Gastroesophageal sphincter (tissue), 4 donors: ENCODE measurements at places on chromosomes 7 and 10. TPM values are rescaled to one million over a fixed set of nuclear protein-coding genes. Genes with fewer than 3 reads are reported as not detected.

UNCX gene
- total RNA-seq = not detected

UBE2D4 gene
- total RNA-seq = 38.3 TPM

TSPAN33 gene
- 1.9 TPM for total RNA-seq

HOXA1 gene
- 2.3 TPM for total RNA-seq

MACC1 gene
- total RNA-seq = 0.16 TPM

TMEM270 gene
- total RNA-seq = not detected

HHEX gene
- 6.3 TPM for total RNA-seq

GPR15LG gene
- not detected for total RNA-seq

HTR5A gene
- not detected for total RNA-seq

GRCh38 chr7:132190683-132191082, 385.6 kb downstream of the PLXNA4 start:
- no peak for ATAC-seq

DNA sequence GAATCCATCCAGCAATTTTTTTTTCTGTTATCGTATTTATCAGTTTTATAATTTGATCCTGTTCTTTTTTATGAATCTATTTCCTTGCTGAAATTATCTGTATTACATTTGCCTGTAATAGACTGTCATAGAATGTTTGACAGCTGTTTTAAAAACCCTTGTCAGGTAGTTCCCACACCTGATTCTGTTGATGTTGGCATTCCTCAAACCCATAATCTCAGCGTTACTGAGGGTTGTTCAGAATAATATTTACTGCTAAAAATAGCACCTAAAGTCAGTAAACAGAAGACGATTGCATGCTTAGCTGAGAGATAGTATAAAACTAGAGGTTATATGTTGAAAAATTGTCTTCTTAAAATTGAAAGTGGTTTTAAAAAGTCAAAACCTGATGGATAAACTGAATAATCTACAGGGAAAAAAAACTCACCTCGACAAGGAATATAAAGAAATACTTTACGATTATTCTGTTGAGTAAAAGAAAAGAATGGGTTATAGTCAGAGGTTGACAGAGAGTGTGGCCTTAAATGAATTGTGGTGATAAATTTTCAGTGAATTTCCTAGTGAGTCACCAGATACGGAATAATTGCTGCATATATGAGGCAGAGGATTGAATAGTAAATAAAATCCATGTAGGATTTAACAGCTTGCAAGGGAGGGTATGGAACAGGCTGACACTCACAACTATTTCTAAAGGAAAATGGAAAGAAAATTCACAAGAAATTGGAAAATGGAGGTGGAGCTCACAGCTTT, 824.1 kb upstream of the IGFBP3 start:
- no peak for ATAC-seq

DNA sequence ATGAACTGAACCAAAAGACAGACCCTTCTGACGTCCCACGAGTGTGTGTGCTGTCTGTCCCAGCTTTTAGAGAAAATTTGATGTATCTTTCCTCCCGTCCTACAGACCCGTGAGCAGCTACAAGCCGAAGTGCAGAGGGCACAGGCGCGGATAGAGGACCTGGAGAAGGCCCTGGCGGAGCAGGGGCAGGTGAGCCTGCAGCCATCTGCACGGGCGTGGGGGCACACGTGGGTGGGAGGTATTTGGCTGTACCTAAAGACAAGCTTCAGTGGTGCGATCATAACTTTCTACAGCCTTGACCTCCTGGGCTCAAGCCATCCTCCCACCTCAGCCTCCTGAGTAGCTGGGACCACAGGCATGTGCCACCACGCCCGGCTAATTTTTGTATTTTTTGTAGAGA, 41.7 kb upstream of the DPYSL4 start:
- no peak for ATAC-seq

DNA sequence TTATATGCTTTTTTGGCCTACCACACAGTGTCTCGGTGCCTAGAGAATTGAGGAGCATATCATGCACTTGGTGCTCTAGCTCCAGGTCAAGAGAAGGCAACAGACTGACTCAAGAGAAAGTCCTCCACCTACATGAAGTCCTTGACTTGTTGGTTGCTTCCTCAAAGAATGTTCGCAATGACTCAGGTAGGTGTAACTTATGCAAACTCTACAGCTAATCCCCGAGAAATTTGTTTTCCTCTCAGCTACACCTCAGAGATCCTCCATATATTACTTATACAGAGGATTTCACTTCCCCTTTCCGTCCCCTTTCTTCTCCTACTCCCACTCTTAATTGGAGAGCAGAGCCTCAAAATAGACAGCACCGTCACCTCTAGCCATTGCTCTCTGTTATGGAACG, 1013.1 kb downstream of the KCNMA1 start:
- ATAC-seq = no peak

- no peak for ATAC-seq
Measured at GRCh38 chr10:132865171-132865631, 77.2 kb downstream of the CFAP46 start.

DNA sequence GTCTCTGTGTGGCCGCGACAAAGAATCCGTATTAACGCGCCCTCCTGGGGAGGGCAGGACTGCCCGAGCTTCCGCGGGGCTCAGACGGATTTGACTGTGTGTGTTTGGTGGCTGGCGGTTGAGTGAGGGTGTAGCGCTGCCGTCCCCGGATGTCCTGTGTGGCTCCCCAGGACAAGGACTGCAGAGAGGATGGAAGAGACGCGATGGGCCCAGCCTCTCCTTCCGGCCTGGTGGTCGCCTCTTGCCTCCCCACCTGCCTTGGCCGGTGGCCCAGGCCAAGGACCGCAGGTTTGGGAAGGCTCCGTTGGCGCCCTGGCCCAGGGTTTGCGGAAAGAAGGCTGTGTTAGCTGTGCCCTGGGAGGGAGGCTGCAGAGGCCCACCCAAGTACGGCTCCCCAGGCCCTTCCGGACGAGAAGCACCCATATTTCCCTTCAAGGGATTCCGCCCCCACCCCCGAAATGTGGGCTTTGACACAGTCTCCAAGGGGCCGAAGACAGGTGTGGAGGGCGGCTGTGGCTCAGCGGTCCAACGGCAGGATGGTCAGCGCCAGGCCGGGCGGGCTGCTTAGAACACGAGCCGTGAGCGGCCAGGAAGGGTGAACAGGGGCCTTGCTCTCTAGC, 2.3 kb downstream of the UNCX start:
- ATAC-seq = no peak

- ATAC-seq = no peak
Measured at GRCh38 chr7:23238983-23239652, 7.5 kb upstream of the GPNMB start.

GRCh38 chr7:75914169-75914654, 743 bp upstream of the POR start:
- no peak for ATAC-seq

- ATAC-seq = peak; percentile 77
Measured at GRCh38 chr10:101840741-101841453, 2.7 kb downstream of the KCNIP2 start.

DNA sequence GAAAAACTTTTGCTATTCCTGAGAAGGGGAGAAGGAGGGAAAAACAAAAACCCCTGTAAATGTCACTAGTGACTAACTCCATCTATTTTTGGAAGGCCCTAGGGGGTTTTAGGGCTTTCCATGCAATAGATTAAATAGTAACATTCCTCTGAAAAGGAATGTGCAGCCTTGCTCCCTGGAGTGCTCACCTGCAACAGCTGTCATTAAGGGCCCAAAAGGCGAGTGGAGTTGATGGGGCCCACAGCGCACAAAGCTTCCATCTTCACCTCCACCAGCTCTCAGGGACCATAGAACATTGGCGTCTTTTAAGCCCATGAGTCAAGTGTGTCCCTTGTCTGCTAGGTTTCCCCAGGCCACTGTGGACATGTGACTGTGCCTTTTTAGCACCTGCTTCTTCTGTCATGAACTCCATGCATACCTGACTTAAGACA, 58.0 kb upstream of the IL6 start:
- no peak for ATAC-seq

GRCh38 chr10:131724891-131725580, 175.8 kb upstream of the PPP2R2D start:
- no peak for ATAC-seq

DNA sequence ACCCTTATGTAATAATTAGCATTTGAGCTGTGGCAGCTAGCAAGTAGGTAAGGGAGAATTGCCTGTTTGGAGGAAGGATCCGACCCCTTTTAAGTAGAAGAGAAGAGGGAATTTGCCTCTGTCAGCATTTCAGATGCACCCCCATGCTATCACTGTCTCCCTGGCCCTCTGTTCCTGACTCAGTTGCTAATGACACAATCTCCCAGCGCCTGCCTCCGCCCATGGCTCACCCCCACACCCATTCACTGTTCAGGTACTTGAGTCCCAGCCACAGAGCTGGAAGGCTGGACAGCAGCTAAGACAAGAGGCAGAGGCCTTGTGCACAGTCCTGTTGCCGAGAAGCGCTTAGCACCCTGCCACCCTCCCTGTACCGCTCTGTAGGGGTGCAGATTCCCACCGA, 512.3 kb upstream of the GALNT17 start:
- no peak for ATAC-seq

DNA sequence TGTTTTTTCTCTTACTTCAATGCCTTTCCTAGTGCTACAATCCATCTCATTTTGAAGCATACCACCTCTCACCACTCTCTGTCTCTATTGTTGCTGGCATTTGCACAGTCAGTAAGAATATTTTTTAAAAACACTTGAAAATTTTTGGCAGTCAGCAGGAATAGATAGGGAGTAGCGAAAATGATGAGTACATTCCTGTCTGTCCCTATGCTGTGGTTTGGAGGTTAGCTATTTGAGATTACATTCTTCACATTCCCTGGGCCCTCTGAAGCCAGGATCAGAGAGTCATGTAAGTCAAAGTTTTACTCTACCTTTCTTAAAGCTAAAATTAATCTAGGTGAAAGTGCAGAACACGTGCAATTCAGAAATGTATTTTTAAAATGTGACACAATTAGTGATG, 53.0 kb upstream of the MAGI2 start:
- ATAC-seq = no peak

DNA sequence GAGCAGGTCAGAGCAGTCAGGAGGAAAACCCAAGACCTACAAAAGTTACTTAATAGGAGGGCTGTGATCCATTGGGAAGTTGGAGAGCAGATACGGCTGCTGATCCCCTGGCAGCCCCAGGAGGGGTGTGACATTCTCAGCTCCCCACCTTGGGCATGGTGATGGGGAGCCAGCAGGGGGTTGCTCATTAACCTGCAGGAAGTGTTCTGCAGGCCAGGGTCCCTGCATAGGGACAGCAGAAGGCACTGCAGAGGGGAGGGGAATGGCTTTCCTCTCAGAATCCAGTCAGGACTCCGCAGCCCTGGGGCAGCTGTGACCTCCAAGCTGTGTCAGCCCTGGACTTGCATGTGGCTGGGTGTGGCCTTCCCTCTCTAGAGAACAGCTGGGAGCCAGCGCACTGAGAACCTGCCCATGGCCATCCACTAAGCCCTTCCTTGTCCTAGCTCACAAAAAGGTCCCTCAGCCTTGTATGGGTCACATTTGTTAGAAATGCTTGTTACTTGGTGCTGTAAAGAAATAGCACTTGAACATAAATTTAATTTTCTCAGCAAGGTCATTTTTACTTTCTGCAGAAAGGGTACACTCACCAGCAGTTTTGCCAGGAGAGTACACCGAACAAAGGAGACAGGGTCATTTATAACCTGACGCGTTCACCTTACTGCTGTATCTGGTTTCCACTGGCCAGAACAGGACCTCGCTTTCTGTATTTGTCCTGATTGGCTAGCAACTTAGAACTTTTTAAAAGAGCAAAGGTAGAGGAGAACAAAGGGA, 169.6 kb downstream of the COBL start:
- ATAC-seq = no peak

DNA sequence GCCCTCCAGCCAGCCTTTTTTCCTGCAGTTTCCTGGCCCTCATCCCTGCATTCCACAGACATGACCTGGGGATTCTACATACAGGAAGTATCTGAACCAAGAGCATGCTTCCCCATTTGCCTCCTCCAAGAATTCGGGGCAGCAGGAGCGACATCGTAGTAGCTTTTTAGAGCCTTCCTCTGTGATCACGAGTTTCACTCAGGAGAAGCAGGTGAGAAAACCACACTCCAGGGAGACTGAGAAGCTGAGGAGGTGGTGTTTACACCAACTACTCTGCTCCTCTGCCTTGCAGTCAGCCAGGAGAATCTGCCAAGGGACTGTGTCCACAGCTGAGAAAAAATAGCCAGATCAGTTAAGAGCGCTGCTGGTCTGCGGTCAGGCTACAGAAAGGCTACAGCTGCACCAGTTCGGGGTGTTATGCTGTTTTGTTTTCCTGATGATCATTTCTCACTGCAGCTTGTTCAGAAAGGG, 54.1 kb downstream of the HSPA12A start:
- peak; percentile 54 for ATAC-seq

GRCh38 chr10:74988054-74988775, 123.2 kb upstream of the SAMD8 start:
- peak; percentile 35 for ATAC-seq

GRCh38 chr7:135428879-135429278, 81.0 kb downstream of the CNOT4 start:
- ATAC-seq = no peak

DNA sequence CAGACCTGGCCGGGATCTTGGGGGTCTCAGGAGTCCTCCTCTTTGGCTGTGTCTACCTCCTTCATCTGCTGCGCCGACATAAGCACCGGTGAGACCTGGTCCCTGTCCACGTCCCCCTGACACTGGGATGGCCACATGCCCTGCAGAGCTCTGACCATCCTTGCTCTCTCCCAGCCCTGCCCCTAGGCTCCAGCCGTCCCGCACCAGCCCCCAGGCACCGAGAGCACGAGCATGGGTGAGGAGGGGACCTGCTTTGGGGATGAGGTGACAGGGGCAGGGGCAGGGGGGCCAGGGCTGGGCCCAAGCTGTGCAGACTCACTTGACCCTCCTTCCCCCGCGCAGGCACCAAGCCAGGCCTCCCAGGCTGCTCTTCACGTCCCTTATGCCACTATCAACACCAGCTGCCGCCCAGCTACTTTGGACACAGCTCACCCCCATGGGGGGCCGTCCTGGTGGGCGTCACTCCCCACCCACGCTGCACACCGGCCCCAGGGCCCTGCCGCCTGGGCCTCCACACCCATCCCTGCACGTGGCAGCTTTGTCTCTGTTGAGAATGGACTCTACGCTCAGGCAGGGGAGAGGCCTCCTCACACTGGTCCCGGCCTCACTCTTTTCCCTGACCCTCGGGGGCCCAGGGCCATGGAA, 959 bp downstream of the PVRIG start:
- no peak for ATAC-seq

DNA sequence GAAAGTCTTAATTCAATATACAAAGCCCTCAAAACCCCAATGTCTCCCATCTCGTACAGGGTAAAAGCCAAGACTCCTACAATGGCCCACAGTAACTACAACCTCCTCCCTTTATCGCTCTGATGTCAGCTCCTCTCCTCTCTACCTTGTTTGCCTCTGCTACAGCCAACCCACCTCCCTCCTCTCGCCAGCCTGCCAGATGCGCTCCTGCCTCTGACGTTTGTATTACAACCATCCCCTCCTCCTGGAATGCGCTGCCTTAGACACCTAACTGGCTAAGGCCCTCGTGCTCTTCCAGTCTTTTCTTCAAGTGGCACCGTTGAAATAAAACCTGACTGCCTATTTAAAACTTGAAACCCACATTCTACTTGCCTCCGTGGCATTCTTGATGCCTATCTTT, 115.3 kb upstream of the MYO3A start:
- no peak for ATAC-seq

GRCh38 chr10:8913720-8914119, 859.2 kb downstream of the GATA3 start:
- no peak for ATAC-seq

- ATAC-seq = no peak
Measured at GRCh38 chr7:64653721-64654401, 12.1 kb upstream of the ZNF107 start.

GRCh38 chr7:143908120-143908519, 6.1 kb upstream of the TCAF1 start:
- no peak for ATAC-seq
